M059J (cell line): ENCODE measurements at places on chromosomes 2 and 18. TPM values are rescaled to one million over a fixed set of nuclear protein-coding genes. Genes with fewer than 3 reads are reported as not detected.

DNA sequence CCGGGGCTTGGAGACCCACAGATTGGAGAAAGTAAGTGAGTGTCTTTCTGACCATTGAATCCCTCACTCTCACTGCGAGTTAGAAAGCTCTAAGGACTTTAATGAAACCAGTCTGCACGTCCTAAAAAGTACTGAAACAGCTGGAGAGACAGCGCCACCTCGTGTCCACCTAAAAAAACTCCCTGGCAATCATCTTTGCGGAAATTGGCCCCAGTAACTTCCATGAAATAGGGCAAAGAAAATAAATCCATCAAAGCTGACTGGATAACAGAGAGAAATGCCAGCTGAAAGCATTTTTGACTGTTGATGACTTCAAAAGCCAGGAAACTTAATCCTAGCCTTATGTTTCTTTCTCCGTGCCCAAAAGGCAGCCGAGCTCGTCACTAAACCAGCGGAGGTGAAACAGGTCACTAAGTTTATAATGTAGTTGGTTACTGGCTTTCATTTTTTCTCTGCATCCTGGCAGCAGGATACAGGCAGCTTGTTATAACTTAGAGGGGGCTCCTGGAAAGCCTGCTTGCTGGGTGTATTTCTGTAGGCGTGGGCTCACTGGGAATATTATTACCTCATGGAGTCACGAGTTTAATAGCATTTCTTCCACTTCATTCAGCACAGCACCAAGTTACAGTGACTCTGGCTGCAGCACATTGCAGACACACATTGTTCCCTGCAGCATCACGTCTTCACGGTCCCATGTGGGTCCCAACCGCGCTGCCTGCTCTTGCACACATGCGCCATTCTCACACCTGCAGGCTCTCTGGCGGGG lies 266.5 kb downstream of the HRH4 start:
- peak; percentile 76 for DNase-seq

DNA sequence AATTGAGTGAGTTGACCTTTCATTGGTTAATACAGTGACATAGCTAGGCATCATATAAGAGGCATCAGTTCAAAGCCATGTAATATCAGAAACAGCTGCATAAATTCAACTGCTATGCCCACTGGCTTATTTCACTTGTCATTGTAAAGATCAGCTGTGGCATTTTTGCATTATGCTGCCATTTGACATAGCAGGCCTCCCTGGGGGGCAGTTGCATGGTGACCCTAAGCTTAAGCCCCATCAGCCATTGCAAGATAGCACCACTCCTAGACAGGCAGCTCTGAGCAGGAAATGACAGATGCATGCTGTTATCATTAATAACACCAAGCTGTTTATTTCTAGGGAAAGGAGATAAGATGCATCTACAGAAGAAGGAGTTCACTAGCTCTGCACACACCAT lies 233.4 kb upstream of the CNTNAP5 start:
- DNase-seq, result no peak

CAPN14 gene
- total RNA-seq, result 0.30 and 1.0 TPM in 2 replicates

- no peak for DNase-seq
Measured at GRCh38 chr2:98730053-98730706, 752 bp downstream of the MGAT4A start.

DNA sequence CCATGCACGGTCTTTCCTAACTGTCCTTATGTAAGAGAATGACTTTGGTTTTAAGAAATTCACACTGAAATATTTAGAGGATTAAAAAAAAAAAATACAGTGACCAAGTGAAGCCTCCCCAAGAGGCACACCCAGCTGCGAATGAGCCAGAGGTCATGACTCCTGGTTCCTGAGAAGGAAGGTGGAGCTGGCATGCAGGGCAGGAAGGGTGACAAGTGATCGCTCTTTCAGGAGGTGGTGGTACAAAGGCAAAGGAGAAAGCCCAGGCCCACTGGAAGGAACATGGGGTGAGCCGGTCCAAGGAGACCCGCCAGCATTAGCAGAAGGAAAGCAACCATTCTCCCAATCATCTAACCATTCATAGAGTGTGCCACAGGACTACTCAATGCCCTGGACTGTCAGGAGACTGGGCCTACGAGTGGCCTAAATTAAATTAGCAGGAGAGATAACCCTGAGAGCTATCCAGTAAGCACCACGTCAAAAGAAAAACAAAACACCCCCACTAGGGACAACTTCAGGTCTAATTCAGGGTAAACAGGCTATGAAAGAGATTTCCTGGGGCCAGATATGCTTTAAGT lies 7.8 kb downstream of the INO80C start:
- no peak for DNase-seq

SMAD2 gene
- total RNA-seq, result 124 and 171 TPM in 2 replicates

- no peak for DNase-seq
Measured at GRCh38 chr2:240965296-240965904, 33.0 kb upstream of the SNED1 start.

- DNase-seq, result no peak
Measured at GRCh38 chr2:213932-214693, 49.7 kb downstream of the SH3YL1 start.

DNA sequence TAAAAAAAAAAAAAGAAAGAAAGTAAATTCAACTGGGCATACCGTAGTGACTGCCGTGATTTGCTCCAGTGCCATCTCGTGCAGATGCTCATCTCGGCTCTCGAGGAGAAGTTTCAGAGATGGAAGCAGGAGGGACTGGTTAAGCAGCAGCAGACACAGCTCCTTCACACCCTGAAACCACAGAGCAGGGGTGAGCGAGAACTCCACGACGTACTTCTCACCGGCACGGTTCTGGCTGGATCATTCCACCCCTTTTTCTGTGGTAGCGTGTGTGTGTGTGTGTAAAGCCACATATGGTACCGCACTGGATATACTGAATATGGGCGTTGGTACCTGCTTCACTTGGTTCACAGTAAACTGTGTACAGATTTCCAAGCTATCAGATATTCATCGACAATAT lies 382.2 kb downstream of the NBAS start:
- no peak for DNase-seq

SLC25A52 gene
- not detected in 2 replicates for total RNA-seq

CD8B2 gene
- 0.10 TPM in 1 of 2 replicates, not detected in the other for total RNA-seq

- DNase-seq, result no peak
Measured at GRCh38 chr2:222952204-222952603, 91.4 kb downstream of the ACSL3 start.

NTSR2 gene
- total RNA-seq, result 0.12 TPM in 1 of 2 replicates, not detected in the other

DNA sequence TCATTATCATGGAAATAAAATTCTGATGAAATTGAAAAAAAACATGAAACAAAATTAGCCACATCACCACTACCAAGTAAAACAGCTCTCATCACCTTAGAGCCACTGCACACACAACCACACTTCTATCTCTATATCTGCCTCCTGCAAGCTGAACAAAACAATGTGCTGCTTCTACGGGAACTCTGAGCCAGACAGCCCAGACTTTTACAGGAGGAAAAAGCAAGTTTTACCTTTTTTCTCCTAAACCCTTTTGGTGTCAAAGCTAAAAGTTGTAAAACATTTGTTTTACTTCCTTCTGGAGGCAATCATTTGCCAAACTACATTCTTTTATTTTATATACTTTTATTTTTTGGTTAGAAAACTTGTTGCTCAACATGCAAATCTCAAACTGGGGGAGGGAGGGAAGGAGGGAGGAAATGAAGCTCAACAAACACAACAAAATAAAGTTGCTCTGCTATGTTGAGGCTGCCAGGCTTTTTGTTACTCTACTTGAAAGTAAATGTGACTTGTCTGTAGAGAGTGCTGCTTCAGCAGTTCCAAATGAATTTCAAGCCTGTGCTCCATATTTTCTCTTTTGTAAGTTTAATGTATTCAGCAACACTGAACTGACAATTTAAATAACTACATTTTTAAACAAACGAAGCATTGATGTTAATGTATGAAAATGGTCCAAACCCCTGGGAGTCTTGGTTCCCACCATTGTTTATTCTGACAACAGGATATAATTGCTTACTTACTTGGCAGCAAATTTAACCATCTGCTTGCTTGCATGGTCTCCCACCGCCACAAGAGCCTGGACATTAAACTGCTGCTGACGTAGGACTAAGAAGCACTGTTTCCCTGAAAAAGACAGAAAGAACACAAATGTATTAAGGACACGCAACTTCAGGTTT lies 24.5 kb downstream of the DARS1 start:
- no peak for DNase-seq

- DNase-seq, result no peak
Measured at GRCh38 chr2:202049840-202050239, 16.2 kb downstream of the FZD7 start.

CHST9 gene
- total RNA-seq, result not detected in 2 replicates

ADCYAP1 gene
- 0.98 and 2.2 TPM in 2 replicates for total RNA-seq

DNA sequence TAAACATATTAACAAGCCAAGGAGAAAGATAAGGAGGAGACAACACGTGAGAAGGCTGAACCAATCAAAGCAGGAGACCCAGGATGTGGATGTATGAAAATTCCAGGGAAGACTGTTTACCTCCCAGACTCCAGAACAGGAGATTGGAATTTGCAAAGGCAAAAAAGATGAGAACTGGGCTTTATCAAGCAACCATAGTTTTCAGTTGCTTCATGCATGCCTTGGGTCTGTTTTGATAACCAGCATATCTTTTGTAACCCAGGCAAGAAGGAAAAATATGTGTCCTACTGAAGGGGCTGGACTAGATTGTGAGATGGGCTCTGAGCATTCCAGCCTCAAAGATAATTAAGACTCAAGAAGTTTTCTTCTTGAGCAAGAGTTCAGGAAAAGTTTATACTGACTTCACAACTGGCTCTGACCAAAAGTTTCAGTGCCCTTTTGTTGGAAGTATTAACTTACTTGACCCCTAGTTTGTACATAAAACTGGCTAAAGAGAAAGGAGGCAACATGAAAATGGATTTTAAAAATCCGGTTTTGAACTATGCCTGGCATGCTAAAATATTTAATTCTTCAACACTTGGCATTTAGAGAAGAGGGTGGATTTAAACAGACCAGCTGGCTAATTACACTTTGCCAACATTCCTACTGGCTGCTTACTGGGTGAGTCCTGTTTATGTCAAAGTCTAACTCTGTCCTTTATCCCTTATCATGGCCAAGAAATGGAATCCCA lies 79.3 kb upstream of the CD28 start:
- peak; percentile 17 for DNase-seq

- DNase-seq, result no peak
Measured at GRCh38 chr2:97967931-97968627, 27.7 kb downstream of the TMEM131 start.

CNGA3 gene
- total RNA-seq, result not detected in 2 replicates

- DNase-seq, result peak; percentile 62
Measured at GRCh38 chr2:135226961-135227360, 174.9 kb downstream of the RAB3GAP1 start.

DNA sequence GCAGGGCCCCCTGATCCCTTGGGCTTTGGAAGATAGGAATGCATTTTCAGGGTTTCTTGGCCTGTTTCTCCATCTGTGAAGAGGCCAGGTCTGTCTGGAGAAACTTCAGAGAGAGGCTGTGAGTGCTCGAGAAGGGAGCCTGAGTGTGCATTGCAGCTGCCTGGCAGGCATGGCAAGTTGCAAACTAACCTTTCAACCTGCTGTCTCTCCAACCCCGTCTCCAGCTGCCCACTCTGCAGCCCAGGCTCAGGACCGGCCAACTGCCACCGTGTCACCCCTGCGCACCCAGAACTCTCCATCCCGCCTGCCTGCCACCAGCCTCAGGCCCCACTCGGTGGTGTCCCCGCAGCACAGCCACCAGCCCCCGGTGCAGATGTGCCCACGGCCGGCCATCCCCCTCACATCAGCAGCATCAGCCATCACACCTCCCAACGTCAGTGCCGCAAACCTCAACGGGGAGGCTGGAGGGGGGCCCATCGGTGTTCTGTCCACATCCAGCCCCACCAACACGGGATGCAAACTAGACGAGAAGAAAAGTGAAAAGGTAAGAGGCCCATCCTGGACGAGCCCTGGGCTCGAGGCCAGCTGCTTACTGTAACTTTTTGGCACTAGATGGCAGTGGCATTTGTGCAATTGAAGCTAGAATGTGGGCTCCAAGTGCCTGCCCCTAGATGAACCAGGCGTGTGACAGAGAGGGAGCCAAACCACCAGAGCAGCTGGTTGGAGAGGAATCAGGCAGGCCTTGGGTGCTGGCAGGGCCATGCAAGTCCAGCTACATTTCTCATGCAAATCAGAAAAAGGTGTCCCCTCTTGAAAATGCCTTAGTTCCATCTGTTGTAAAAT lies 164.6 kb downstream of the SEPTIN10 start:
- DNase-seq, result peak; percentile 49

- no peak for DNase-seq
Measured at GRCh38 chr18:32160547-32160946, 29.3 kb upstream of the MEP1B start.

CXCR1 gene
- total RNA-seq, result not detected in 2 replicates

DNA sequence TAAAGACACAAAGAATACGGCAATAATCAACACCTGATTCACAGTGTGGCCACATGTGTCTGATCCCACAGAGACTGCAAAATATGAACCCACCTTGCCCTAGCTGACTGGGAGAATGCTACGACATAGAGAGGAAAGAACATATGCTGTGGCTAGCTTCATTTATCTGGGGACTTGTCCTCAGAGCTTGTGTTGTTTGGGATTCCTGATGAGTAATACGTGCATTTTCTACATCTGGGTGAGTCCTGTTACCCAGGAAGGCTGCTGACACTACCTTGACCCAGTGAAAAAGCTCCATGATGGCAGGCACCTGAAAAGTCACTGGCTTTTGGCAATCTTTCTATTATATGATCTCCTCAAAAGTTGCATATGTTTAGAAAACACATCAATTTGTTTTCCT lies 427.7 kb upstream of the LYPD1 start:
- peak; percentile 72 for DNase-seq

- no peak for DNase-seq
Measured at GRCh38 chr2:117360586-117360985, 453.9 kb upstream of the DDX18 start.

DNA sequence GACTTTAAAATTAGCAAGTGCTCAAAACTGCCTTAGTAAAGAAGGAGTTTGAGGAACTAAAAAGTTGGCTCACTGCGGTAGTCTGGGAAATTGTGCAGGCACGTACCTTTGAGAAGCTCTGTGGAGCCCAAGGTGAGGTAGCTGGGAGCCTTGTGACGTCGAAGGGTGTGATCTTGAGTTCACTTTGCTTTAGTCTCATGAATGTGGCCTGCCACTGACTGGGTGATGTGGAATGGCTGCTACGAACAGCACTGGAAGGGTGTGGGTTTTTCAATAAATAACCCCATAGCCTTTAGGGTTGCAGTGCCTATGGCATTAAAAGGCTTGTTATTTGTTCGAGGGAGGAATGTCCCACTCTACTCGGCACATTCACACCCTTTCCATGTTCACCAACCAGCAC lies 312.3 kb downstream of the PRKCE start:
- peak; percentile 47 for DNase-seq

DNA sequence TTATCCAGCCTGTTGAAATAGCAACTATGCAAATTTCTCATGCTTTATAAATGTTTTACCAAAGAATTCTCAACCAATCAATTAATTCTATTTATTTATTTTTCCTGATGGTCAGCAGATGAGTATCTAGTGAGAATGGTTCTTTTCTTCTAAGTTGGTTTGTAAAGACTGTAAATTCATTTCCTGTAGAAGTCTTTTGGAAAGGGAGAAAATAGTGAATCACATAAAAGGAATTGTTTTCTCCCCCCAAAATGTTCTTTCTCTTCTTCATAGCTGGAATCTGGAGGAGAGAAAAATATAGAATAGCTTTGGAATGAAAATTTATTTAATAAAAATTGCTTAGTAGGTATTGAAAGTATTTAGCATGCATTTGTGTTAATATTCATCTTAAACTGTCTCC lies 836.1 kb upstream of the ZEB2 start:
- DNase-seq, result peak; percentile 3
